ENCODE measurements at places on chromosomes 5 and 9. TPM values are rescaled to one million over a fixed set of nuclear protein-coding genes. Genes with fewer than 3 reads are reported as not detected.

Gene CAMK2A
- polyA plus RNA-seq = 2.5 TPM

Gene FST
- 25.8 TPM for polyA plus RNA-seq

DNA sequence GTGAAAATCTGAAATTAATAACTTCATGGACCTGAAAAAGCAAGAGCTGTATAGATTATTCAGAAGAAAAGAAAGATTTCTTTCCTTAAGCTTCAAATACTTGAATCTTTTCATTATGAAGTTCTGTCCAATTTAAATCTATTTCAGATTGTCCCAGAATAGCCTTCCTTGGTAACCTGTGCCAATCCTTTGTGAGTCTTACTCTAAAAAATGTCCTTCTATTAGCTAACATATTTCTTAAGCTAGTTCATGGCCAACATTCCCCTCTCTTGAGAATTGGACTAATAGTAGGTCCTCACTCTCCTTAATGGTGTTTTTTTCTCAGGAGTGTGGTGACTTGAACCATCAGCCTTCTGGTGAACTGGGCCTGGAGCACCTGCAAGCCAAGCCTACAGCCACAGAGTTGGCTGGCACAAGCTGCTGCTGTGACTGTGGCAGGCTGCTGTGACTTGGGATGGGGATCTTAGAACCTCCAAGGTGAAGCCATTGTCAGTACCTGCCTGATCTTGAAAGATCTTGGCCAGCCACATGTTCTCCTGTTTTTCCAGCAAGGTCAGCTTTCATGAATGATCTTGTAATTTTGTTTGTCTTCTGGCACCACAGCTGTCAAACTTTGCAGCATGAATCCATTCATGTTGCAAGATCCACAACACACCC lies 262.6 kb upstream of the MAP3K1 start:
- no peak for DNase-seq

DNA sequence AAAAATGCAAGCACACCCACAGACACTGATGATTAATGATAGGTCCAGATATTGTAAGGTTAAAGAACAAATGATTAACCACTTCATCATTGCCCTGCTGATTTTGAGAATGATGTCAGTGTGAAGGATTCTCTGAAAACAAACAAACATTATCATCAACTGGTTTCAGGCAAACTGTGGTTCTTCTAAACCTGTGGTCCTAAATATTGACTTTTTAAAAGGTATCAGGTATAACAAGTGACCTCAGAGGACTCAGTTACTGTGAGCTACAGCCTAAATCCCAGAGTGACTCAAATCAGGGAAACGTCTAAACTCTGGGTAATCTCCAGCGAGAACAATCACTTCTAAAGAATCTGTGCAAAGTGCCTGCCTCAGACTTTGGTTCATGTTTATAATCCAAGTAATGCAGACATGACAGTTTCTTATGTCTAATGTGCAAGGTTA lies 172.3 kb upstream of the CDH6 start:
- no peak for DNase-seq

GRCh38 chr5:180367991-180368390 lies 14.9 kb upstream of the GFPT2 start:
- DNase-seq = no peak

All from right renal cortex interstitium (tissue), 3 donors.